ENCODE measurements at places on chromosomes 7 and 10.

DNA sequence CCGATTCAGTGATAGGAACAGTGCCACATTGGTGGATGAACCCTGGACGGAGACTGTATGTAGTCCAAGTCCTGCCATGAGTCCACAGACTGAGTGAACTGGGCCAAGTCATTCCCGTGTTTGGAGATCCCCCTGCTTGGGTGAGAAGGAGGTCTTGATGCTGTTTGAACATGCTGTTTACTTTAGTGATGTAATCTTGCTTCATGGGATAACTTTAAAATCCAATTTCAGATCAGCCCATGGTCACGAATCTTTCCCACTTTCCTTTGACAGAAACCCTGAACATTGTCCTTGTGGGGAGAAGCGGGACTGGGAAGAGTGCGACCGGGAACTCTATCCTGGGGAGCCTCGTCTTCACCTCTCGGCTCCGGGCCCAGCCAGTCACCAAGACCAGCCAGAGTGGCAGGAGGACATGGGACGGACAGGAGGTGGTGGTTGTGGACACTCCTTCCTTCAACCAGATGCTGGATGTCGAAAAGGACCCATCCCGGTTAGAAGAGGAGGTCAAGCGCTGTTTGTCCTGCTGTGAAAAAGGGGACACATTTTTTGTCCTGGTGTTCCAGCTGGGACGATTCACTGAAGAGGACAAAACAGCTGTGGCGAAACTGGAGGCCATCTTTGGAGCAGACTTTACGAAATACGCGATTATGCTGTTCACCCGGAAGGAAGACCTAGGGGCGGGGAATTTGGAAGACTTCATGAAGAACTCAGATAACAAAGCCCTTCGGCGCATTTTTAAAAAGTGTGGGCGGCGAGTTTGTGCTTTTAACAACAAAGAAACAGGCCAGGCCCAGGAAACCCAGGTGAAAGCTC, 26.6 kb downstream of the GIMAP8 start:
- H3K36me3 ChIP-seq, result no peaks in the 10 kb centered on the region
- peaks cover 8% of the 10 kb centered on the region for H3K4me1 ChIP-seq
- no peak for DNase-seq
- peaks cover 3% of the 10 kb centered on the region for H3K27me3 ChIP-seq
- H3K27ac ChIP-seq, result no peak overlapping the region
- H3K4me3 ChIP-seq, result no peak overlapping the region

DNA sequence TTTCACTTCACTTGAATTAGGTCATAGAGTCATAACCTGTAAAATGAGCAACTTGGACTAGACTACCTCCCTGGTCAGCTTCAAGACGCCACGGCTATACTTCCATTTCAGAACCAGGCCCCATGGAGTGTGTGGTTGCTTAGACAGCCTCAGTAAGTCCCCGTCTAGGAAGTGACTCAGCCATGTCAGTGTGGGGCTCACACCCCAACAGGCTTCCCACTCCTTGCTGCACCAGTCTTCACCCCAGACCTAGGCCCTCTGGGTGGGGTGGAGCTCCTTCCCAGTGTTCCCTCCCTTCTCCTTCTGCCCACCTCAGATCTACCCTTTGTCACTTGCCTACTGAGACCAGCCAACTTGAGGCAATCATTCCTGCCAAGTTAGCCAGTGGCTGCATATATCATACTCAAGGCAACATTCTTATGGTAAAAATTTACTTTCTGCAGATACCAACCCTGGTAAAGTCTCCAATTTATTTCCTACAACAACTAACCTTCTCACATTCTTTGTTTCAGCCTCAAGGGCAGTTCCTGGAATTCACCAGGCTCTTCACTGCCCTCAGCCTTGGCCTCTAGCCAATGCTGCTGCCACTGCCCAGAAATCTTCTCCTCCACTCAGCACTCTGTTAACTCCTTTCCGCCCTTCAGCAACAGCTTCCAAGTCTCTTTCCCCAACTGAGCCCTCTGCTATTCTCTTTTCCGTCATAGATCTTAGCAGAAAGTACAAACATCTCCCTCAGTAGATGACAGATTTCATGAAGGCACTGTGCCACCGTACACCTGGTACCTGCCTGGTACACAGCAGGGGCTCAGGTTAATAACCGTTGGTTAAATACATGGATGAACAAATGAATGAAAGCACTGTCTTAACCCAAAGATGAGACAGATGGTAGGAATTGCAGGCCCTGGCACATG, 31.3 kb upstream of the ZNRF2 start:
- H3K36me3 ChIP-seq, result no peaks in the 10 kb centered on the region
- peaks cover 3% of the 10 kb centered on the region for H3K4me1 ChIP-seq
- H3K4me3 ChIP-seq, result no peak overlapping the region
- H3K27me3 ChIP-seq, result peaks cover 4% of the 10 kb centered on the region
- no peak overlapping the region for H3K27ac ChIP-seq
- no peak for DNase-seq

DNA sequence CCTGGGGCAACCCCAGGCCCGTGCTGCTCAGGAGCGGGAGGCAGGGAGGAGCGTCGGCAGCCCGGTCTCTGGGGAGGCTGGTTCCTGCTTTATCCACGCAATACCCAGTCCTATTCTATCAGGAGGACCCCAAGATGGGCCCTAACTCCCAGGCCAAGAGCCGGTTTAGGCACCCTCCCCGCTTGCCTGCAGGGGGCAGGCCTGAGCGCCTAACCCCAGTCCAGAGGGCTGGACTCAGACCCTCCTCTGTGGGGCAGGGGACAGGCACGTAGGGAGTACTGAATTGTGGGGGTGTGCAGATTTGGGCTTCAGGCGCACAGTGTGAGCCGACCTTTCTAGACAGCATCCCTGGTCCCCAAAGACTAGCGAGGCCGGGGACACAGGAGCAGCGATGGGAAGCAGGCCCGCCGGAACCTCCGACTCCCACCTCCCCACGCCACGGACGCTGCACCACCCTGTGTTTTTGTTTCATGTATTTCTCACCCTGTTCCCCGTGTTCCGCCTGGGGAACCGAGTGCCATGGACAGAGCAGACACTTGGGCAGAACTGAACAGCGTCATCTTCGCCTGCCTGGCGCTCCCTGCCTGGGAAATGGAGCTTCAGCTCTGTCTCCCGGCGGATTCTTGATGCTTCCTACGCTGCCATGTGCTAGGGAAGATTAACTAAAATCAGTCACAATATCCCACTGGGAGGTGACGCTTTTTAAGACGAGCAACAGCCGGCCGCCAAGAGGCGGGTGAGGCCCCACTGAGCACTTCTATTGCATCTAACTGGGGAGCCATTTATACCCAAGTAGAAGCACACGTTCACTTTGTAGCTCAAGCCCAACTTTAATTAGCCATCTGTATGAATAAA, 5.3 kb downstream of the NUDT1 start:
- H3K27me3 ChIP-seq, result peaks cover 3% of the 10 kb centered on the region
- no peak overlapping the region for H3K4me3 ChIP-seq
- peaks cover 4% of the 10 kb centered on the region for H3K36me3 ChIP-seq
- DNase-seq, result peak; percentile 65
- H3K27ac ChIP-seq, result peak overlapping the region; percentile 86
- peaks cover 30% of the 10 kb centered on the region for H3K4me1 ChIP-seq

GRCh38 chr7:3916146-3916545, 615.1 kb downstream of the SDK1 start:
- H3K27ac ChIP-seq, result no peak overlapping the region
- H3K36me3 ChIP-seq, result peaks cover 8% of the 10 kb centered on the region
- peaks cover 54% of the 10 kb centered on the region for H3K4me1 ChIP-seq
- peaks cover 3% of the 10 kb centered on the region for H3K27me3 ChIP-seq

GRCh38 chr7:140317999-140318398, 80.3 kb downstream of the SLC37A3 start:
- no peak overlapping the region for H3K27ac ChIP-seq
- DNase-seq, result no peak
- peaks cover 6% of the 10 kb centered on the region for H3K27me3 ChIP-seq
- peaks cover 27% of the 10 kb centered on the region for H3K36me3 ChIP-seq

DNA sequence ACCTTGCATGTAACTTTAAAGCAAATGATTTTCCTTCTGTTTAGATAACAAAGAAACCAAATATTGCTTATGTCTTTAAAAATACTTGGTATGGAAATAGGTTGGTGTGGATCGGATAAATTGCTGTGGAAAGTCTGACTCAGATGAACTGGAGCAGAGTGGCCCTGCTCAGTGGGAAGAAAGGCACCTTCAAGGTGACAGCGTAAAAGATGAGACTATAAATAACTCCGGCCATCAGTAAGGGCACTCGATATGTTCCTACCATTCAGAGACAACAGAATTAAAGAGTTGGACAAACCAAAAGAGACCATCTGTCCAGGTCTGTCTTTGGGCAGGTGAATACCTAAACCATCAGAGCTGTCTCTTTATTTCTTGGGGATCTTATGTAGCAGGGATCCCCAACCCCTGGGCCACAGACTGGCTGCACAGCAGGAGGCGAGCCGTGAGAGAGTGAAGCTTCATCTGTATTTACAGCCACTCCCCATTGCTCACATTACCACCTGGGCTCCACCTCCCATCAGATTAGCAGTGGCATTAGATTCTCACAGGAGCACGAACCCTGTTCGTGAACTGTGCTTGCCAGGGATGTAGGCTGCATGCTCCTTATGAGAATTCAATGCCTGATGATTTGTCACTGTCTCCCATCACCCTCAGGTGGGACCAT, 357.1 kb downstream of the PRPF18 start:
- peak overlapping the region; percentile 88 for H3K27ac ChIP-seq
- peaks cover 3% of the 10 kb centered on the region for H3K27me3 ChIP-seq
- H3K36me3 ChIP-seq, result peaks cover 30% of the 10 kb centered on the region

DNA sequence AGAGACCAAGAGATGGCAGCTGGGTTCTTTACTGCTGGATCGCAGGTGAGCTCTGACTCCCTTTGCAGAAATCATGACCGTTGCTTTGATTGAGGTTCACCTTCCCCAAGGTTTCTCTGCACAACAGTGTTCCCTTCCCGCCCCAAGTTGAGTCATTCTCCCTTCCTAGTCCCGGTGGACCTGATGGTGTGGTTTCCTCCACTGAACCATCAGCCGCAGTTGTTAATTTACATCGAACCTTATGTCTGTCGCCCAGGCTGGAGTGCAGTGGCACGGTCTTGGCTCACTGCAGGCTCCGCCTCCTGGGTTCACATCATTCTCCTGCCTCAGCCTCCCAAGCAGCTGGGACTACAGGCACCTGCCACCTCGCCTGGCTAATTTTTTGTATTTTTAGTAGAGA, 5.8 kb downstream of the ZSCAN25 start:
- peaks cover 17% of the 10 kb centered on the region for H3K4me1 ChIP-seq
- H3K27ac ChIP-seq, result no peak overlapping the region

- no peak overlapping the region for H3K4me3 ChIP-seq
- peaks cover 6% of the 10 kb centered on the region for H3K27me3 ChIP-seq
- H3K4me1 ChIP-seq, result no peaks in the 10 kb centered on the region
- H3K36me3 ChIP-seq, result no peaks in the 10 kb centered on the region
- no peak overlapping the region for H3K27ac ChIP-seq
These were observed 833 bp upstream of the PNLIPRP1 start for GRCh38 chr10:116589926-116590325.

- H3K4me1 ChIP-seq, result peaks cover 36% of the 10 kb centered on the region
- no peak for DNase-seq
- H3K27me3 ChIP-seq, result peaks cover 2% of the 10 kb centered on the region
- no peak overlapping the region for H3K27ac ChIP-seq
- H3K36me3 ChIP-seq, result peaks cover 5% of the 10 kb centered on the region
These were observed 197.8 kb upstream of the TCF7L2 start for GRCh38 chr10:112752288-112752687.

DNA sequence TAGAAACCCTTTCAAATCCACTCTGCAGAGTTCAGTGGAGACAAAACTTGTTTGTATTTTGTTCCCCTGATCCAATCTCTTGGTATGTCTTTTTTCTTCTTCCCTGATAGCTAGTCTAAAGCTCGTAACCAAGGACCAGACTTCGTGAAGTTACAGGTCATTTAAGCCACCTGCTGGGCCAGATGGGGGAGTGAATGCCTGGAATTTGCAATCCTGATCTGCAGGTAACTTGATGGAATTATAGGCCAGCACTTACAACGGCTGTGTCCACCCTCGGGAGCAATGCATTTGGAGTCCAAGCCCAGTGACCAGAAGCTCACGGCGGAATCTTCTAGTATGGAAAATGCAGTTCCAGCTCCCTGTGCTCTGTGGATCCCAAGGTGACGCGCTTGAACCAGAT, 566.9 kb downstream of the TCERG1L start:
- DNase-seq, result no peak
- H3K27me3 ChIP-seq, result peaks cover 20% of the 10 kb centered on the region
- H3K27ac ChIP-seq, result no peak overlapping the region
- H3K4me1 ChIP-seq, result peaks cover 53% of the 10 kb centered on the region

- H3K4me1 ChIP-seq, result no peaks in the 10 kb centered on the region
- no peaks in the 10 kb centered on the region for H3K36me3 ChIP-seq
- H3K4me3 ChIP-seq, result no peak overlapping the region
- no peaks in the 10 kb centered on the region for H3K27me3 ChIP-seq
- H3K27ac ChIP-seq, result no peak overlapping the region
- DNase-seq, result no peak
These were observed 128.5 kb upstream of the STEAP1 start for GRCh38 chr7:90025771-90026170.

GRCh38 chr7:148041156-148041555, 549.4 kb upstream of the C7orf33 start:
- no peaks in the 10 kb centered on the region for H3K36me3 ChIP-seq
- peaks cover 4% of the 10 kb centered on the region for H3K27me3 ChIP-seq
- H3K4me3 ChIP-seq, result no peak overlapping the region
- H3K4me1 ChIP-seq, result peaks cover 9% of the 10 kb centered on the region
- no peak for DNase-seq

- H3K36me3 ChIP-seq, result no peaks in the 10 kb centered on the region
- DNase-seq, result peak; percentile 67
These were observed 162.2 kb downstream of the SH3PXD2A start for GRCh38 chr10:103692952-103693811.

DNA sequence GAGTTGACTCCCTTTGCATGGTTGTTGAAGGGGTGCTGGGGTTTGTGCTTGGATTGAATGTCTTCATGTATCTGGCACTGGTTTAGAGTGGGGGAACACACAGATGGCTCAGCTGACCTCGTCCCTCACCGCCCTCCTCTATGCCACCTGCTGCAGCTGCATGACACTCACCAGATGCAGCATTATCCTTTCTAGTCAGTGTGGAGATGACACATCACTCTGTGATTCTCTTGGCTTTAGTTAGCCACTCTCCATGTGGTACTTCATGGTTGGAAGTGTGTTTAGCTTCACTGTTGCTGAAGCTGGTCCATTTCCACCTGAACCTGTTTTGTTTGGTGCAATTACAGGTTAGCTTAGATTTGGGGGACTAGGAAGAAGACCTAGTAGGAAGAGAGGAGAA, 56.3 kb upstream of the BMPER start:
- no peaks in the 10 kb centered on the region for H3K4me1 ChIP-seq
- peaks cover 8% of the 10 kb centered on the region for H3K27me3 ChIP-seq
- no peaks in the 10 kb centered on the region for H3K36me3 ChIP-seq
- H3K4me3 ChIP-seq, result no peak overlapping the region
- no peak overlapping the region for H3K27ac ChIP-seq

GRCh38 chr7:120733143-120733542, 124.8 kb downstream of the TSPAN12 start:
- DNase-seq, result no peak
- no peak overlapping the region for H3K27ac ChIP-seq
- H3K27me3 ChIP-seq, result no peaks in the 10 kb centered on the region
- H3K4me1 ChIP-seq, result no peaks in the 10 kb centered on the region
- H3K36me3 ChIP-seq, result no peaks in the 10 kb centered on the region

All from nephron progenitor cell (in vitro differentiated cells).